Progenitor cell of endocrine pancreas (in vitro differentiated cells): ENCODE measurements at places on chromosomes 5 and 9. TPM values are rescaled to one million over a fixed set of nuclear protein-coding genes. Genes with fewer than 3 reads are reported as not detected.

Gene PCDHGB2
- total RNA-seq: 0.80 and 0.89 TPM in 2 replicates

Gene DBH
- total RNA-seq: not detected in 2 replicates

Gene WDR31
- 5.1 and 5.7 TPM in 2 replicates for total RNA-seq

Gene SLC4A9
- 0.31 and 0.58 TPM in 2 replicates for total RNA-seq

Gene ZBTB5
- 21.2 and 21.8 TPM in 2 replicates for total RNA-seq

Gene C5orf52
- not detected in 2 replicates for total RNA-seq
